CD4-positive, alpha-beta T cell treated with Interleukin-4 for 4 hours (primary cell): ENCODE measurements at places on chromosomes 3 and 15.

GRCh38 chr3:177689869-177690268 is 492.6 kb upstream of the TBL1XR1 start:
- DNase-seq = no peak

DNA sequence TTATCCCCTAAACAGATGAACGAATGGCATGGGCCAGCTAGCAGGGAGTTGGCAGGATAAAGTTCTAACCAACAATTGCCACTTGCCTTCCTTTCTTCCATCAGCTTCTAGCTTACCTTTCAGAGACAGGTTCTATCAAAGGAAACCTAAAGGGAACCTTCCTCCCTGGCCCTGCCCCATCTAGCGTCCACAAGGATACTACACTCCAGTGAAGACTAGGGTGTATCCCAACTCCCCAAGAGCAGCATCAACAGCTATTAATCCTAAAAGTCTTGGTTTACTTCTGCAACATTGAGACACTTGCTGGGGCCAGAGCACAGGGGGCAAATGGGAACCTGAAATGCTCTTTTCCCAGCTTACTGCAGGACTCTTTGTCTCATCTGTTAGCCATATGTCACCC is 37.0 kb upstream of the TMC3 start:
- no peak for DNase-seq

DNA sequence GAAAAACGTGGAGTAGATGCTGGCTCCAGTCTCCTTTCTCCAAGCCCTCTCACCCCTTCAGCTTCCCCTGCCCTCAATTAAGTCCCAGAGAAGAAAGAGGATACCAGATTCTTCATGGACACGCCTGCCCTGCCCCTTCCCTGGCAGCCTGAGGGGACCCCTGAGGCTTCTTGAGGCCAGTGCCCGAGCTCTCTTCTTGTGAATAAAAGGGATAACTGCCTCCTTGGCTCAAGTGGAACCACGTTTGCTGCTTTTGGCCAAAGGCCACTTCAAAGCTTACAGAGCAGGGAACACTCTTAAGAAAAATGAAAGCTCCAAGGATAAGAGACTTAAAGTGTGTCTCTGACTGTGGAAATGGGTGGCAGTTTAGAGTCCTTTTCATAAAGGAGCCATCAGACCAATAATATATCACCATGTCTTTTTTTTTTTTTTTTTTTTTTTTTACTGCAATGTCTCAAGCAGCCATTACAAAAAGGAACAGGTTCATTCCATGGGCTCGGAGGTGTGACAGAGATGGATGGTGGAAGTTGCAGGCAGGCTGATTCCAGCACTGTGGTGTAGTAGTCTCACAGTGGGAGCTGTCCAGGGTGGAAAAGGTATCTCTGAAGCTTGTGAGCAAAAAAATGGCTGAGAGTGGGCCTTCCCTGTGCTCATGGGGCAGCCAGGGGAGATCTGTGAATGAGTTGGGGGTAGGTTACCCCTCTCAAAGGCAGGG is 108.8 kb downstream of the SEMA5B start:
- DNase-seq = no peak

DNA sequence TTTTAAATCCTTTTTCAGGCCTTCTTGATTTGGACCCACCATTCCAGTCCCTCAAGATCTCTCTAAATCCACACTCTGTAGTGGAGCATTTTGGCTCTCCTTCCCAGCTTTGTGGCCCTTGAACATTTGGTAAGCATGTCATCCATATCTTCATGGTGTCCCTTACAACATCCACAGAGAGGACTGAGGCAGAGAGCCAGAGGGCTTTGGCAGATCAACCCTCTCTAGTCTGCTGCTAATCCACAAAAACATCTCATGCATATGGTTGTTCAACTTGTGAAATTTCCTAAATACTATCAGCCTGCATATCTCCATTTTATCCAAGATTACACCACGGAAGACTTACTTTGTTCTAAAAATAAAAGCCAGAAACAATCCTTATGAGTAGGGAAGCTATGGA is 23.2 kb downstream of the THRB start:
- no peak for DNase-seq

GRCh38 chr3:29649815-29650547 is 369.1 kb downstream of the RBMS3 start:
- DNase-seq = peak; percentile 0

GRCh38 chr3:96070678-96071077 is 743.7 kb upstream of the EPHA6 start:
- DNase-seq = no peak

GRCh38 chr3:165885558-165886270 is 48.5 kb upstream of the BCHE start:
- no peak for DNase-seq

- DNase-seq = no peak
Measured at GRCh38 chr3:44478055-44478468, 592 bp upstream of the ZNF445 start.

GRCh38 chr3:68924897-68925296 is 7.5 kb downstream of the TAFA4 start:
- DNase-seq = no peak

DNA sequence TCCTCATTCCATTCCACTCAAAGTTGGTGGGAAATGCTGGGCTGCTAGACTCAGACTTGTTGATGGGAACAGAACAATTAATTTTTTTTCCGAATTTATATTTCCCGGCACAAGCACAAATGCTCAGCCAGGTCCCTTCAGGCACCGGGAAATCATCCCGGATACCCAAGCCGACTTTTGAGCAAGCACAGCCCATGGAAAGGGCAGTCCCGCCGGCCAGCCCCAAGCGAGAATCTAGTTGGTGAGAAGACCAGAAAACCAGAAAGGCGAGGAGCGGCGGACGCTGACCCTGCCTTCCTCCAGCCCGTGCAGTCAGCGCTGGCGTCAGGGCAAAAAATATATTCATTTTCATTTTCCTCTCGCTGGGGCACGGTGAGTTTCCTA is 763 bp upstream of the ZIC4 start:
- no peak for DNase-seq

GRCh38 chr3:110027446-110028080 is 690.2 kb upstream of the DPPA4 start:
- no peak for DNase-seq
